Activated CD4-positive, alpha-beta T cell treated with anti-CD3 and anti-CD28 coated beads, Interleukin-2, amount 50 U/mL, for 1 hour (primary cell): ENCODE measurements at places on chromosomes 13 and 19.

GRCh38 chr13:72146816-72147215 is 279.8 kb upstream of the DACH1 start:
- no peak for DNase-seq

DNA sequence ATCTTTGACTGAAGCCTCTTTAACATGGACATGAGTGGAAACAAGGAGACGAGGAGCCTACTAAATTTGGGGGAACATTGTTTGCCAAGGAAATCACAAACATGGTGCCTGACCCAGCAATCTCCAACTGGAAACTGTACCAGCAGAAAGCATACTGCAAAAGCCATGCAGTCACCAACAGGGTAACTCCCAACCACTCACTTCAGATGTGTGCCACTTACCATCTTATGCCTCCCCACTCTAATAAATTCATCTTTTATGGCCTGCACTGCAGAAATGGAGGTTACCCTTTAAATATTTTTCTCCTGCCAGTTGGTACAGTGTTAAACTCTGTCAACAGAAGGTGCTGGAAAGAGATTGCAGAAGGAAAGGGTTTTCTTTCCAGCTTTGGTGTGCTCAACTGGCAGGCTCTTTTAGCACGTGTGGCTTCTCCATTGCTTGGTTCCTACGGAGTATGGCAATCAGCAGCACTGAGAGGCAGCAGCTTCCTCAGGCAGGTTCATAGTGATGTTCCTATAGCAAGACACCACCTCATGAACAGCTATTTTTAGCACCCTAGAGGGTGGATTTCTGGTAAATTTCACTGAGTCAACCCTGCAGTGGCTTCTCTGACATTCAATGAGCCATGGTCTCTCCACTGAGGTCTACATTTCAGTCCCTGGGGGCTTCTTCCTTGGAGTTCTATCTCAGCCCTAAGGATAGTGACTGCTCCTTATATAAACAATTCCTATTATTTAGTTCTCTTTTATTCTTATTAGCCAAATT is 21.4 kb downstream of the MIR17HG start:
- DNase-seq = no peak

DNA sequence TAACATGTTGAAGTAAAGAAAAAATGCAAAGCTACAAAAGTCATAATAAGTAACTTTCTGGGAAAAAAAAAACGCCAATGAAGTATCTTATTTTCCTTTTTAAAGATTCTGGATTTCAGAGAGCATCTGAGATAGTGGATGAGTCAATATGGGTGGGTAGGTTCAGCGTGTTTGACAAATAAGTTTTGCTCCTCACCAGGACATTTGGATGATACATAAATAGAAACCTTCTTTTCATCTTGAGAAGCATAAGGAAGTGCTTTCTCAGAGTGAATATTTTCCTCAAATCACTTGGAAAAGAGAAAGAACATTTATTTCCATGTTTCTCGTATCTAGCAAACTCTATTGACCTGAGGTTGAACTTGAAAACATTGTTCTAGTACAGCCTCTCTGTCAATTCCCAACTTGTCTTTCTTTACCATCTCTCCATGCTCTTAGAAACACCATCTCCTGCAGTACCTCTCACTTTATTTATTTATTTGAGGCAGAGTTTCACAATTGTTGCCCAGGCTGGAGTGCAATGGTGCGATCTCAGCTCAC is 463.2 kb downstream of the KLF5 start:
- DNase-seq = no peak

DNA sequence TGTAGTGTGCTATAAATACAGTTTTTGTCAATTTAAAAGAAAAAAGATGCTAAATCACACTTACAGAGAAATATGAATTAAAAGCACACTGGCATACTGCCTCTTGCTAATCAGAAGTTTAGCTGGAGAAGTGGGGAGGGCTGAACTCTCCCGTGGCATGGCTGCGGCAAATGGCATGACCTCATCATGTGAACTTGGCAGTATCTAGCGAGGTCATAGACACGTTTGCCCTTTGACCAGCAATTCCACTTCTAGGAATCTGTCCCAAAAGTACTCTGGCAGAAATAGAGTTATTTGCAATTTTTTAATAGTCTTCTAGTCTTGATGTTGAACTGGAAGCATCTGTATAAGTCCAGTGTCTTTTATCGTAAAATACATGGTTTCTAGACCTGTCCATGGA is 42.0 kb upstream of the MCF2L start:
- no peak for DNase-seq

- DNase-seq = no peak
Observed at GRCh38 chr13:97276862-97277269, 54.7 kb downstream of the MBNL2 start.

DNA sequence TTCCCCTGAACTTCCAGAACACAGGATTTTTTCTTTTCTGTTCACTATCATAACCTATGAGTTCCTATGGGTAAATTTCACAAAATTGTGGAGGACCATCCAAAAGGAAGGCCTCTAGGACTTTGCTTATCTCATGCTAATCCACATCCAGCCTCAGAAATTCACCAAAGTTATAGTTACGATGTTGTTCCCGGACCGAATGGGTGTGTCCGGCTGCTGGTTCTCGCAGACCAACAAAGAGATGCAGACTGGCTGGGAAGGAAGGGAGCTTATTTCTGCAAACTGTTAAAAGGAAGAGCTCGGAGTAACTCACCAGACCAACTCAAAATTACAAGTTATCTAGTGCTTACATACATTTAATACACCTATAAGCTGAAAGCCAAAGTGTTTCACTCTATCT is 882.9 kb upstream of the SPRY2 start:
- DNase-seq = no peak

GRCh38 chr13:98536729-98537128 is 40.2 kb downstream of the STK24 start:
- DNase-seq = no peak

- DNase-seq = no peak
Observed at GRCh38 chr13:109480011-109480955, 306.1 kb downstream of the IRS2 start.

GRCh38 chr19:18320865-18321733 is 1.8 kb downstream of the LSM4 start:
- no peak for DNase-seq

- DNase-seq = no peak
Observed at GRCh38 chr13:79531542-79532254, 50.7 kb downstream of the NDFIP2 start.

DNA sequence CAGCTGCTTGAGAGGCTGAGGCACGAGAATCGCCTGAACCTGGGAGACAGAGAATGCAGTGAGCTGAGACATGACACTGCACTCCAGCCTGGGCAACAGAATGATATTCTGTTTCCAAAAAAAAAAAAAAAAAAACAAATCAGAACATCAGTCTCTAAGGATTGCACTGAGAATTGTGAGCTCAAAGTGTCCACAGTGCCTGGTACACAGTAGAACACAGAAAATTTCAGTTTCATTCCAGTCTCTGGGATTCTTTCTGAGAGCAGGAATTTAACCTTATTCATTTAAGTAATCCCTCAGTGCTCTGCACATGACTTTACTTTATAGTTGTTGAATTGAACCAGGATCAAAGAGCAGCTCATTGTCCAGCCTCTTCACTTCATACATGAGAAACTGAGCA is 25.9 kb upstream of the GATAD2A start:
- DNase-seq = no peak

- DNase-seq = no peak
Observed at GRCh38 chr13:38947054-38947453, 43.6 kb downstream of the STOML3 start.

- no peak for DNase-seq
Observed at GRCh38 chr19:16202320-16203255, 4.9 kb downstream of the AP1M1 start.

DNA sequence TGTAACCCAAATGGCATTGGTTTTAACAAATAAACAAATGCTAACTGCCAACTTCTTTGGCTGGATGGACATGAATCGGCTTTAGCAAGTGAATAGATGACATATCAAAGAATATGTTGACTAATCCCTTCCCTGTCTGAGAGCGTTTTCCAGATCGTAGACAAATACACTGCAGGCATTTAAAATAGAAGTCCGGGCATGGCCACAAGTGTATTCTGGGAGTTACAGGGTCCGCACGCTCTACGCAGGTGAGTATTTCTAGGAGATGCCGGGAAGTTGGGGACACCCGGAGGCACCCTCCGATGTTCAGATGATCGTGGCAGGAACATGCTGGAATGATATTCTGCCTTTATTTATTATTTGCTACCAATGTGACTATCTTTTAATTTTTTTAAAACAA is 53.2 kb upstream of the ZNF536 start:
- no peak for DNase-seq

DNA sequence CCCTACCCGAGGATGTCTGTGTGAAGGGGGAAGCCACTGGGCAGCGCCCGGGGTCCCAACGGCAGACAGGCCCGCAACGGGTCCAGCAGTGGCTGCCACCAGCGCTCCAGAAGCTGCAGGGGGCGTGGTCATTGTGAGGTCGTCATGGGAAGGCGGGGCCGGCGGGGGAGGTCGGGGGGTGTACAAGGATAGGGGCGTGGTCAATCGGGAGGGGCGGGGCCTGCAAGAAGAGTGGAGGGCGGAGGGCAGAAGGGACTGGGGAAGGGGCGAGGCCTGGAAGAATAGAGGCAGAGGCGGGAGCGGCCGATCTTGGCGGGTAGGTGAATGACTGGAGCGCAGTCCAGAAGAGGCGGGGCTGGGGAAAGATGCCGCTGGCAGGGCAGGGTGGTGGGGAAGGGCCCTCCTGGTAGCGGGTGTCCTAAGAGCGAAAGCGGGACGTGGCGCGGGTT is 4.4 kb downstream of the FUZ start:
- DNase-seq = peak; percentile 90

GRCh38 chr19:29926031-29926430 is 16.0 kb upstream of the URI1 start:
- DNase-seq = no peak

- no peak for DNase-seq
Observed at GRCh38 chr19:40803170-40803856, 4.3 kb downstream of the EGLN2 start.

DNA sequence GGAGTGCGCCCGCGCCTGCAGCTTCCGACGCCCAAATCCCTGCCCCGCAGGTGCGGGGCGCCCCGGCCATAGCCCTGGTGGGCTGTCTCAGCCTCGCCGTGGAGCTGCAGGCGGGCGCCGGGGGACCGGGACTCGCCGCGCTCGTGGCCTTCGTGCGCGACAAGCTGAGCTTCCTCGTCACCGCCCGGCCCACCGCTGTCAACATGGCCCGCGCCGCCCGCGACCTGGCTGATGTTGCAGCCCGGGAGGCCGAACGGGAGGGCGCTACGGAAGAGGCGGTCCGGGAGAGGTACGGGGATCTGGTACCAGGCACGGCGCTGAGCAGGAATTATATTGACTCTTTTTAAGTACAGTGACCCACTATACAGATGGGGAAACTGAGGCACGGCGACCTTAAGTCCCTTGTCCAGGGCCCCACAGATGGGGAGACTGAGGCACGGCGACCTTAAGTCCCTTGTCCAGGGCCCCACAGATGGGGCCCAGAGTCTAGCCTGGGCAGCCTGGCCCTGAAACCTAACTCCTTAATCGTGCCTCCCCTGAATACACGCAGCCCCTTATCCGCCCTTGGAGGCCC is 586 bp downstream of the MRI1 start:
- DNase-seq = peak; percentile 44

DNA sequence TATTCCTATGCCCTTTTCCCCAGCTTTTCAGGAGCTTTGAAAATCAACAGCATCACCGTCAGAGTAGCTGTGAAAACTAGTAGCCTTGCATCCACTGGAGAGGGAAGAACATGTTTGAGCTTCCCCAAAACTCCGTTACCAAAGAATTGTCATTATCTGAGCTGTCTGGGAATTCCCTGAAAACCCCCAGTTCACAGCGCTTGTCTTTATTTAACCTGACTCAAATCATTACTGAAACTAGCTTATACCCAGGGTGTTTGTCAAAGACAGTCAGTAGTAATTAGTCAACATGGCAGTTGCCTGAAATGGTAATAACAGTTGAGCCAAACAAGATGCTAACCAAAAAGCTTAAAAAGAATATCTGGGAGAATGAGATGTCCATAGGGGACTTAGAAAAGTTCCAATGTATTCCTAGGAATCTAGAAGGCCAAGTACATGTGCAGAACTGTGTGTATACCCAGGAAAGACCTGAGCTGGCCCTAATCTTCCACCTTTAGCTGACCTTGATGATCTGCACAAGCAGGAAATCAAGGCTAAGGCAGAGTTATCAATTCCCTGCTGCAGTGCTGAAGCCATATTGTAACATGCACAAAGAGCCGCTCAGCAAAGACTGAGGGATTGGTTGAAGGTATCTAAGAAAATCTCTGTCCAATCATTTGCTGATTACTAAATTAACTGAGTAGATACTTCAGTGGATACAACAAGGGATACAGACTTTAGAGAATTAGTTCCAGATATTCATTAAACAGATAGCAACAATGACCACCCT is 130.8 kb downstream of the KL start:
- DNase-seq = no peak

DNA sequence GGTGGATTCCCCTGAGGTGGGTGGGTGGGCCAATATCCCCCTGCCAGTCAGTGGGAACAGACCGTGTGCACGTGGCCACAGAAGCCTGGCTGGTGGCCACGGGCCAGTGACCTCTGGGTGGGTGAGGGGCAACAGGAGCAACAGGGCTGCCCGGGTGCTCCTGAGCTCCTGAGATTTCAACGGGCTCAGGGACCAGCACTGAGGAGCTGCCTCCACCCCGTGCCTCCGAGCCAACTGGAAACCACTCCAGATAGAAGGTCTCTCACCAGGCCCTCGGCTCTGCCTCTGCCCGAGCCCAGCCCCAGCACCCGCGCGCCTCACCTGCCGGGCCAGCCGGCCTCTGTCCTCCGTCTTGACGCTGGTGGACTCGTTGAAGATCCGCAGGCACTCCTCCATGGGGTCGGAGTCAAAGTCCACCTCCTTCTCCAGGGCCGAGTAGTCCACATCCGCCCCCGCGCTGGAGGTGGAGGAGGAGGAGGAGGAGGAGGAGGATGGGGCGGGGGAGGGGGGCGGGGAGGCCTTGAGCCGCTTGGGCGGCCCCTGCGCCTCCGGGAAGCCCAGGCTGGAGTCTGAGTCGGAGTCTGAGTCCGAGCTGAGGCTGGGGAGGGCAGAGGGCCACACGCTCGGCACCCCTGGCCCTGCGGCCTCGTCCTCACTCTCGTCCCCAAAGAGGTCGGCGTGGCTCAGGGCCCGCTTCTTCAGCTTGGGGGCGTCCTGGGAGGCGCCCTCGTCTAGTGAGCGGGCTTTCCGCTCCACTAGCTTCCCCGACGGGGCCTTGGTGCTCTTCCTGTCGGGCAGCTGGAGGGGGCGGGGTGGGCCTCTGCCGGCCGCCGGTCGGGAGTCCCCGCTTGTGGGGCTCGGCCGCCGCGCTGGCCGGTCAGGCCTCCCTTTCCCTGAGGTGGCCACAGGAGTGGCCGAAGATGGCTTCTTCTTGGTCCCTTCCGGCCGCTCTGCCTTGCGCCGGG is 14.8 kb upstream of the ATP8B3 start:
- no peak for DNase-seq

DNA sequence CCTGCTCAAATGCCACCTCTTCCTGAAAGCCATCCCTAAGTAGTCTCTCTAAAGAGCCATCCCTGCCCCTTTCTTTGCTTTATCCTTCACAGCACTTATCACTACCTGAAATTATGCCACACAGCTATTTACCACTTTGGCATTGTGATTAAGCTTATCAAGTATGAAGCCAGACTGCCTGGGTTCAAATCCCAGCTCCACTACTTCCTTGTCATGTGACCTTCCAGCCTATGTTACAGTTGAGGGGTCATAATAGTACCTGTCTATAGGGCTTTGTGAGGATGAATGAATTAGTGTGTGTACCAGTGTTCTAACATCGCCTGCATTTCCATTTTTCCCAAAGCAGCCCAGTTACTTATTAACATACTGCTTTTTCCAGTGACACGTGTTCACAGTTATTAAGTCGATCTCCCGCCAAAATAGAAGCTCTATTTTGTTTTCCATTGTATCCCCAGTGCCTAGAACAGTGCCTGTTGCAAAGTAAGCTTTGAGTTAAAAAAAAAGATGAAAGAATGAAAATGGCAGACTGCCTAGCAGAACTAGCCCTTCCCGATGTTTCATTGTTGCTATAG is 32.8 kb downstream of the ZSWIM9 start:
- DNase-seq = no peak
